ENCODE measurements at places on chromosomes 6 and 20.

- no peak for DNase-seq
These were observed 73.6 kb upstream of the RNF146 start for GRCh38 chr6:127192911-127193541.

DNA sequence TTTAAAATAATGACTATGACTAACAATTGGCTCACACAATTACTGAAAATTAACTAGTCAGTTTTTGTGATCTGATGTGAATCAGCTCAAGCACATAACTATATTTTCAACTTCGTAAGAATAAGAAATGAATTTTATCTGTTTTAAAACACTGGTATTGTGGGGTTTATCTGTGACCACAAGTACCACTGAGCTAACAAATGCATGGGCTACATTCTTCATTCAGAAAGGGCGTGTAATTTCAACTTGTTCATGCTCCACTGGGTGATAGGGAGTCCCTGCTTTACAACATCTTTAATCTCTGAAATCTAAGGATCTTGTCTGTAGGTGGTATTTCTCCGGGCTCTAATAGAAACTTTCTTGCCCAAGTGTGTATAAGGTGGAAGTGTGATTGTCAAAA is 1311.5 kb upstream of the GJE1 start:
- no peak for DNase-seq

DNA sequence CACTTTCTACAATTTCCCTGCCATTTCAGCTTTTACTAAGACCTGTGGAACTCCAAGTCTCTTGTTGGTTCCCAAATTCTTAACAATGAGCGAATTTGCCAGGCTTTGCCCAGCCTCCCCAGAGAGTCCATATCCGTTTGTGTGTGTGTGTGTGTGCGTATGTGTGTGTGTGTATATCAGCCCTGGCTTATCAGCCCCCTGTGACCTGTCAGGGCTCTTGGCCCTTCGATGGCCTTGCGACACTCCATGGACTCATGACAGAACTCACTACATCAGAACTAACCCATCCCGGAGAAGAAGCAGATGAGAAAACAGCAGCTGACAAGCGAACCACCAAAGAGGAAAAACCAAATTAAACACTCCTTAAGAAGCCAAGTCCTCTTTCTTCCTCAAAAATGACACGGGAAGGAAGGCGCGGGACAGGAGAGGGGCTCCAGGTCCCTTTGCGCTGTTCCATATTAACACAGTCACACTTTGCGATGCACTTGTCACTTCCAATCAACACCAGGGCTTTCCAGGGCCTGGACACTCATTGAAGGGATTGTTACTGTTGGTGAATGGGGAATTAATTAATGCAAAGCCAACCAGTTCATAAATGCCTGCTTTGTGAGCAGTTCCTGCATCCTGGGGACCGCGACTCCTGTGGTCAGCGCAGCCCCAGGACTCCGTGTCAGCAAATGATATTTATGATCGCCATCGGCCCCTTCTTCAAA is 524.0 kb downstream of the CD83 start:
- DNase-seq, result no peak

DNA sequence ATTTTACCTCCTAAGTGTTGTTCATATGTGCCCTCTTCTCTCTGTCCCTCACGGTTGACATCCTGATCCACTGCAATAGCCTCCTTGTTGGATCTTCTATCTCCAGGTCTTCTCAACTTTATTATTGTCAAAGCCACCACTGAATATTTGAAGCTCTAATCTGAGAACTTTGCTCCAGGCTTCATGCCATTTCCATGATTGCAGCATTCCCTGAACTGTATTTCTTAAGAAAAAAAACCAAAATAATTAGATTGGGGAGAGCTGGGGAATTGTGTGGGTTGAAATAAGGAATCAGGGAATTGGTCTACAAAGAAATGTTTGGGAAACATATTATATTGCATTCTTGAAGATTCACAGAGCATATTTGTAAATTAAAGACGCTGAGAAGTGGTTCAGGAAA is 2.5 kb upstream of the STX7 start:
- DNase-seq, result no peak

GRCh38 chr6:169850154-169850553 is 98.7 kb downstream of the ERMARD start:
- DNase-seq, result no peak

DNA sequence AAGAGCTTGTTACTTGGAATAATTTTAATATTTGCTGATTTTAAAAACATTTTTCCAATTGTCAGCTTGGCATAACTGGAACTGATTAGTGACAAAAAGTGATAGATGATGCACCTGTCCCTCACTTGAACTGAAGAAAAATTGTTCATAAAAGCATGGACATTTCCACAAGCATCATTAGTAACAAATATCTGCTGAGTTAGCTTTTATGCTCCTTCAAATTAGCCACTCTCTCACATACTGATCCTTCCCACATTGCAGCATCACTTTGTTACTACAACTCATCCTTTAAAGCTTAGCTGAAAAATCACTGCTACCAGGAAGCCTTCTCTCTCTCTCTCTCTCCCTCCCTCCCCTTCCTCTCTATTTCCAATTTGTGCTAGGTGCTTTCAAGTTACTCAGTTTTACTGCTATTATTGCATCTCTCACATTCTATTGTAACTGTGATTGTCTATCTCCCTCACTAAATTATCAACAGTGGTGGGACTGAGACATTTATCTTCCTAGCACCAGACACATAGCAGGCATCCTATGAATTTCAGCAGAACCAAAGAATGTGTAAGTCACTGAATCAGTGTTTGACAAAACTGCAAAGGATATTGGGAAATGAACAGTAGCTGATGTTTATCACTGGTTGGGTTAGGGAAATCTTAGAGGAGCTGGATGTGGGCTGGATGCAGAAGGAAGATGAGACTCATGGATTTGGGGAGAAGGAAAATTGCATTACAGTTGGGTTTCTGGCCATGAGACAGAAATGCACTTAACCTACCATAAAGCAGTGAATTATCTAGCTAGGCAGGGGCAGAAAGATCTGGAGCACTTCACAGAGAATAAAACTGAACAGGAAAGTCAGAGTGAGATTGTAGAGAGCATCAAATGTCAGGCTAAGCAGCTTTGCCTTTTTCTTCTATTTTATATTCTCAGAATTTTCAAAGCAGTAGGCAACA is 128.4 kb upstream of the PLN start:
- no peak for DNase-seq

DNA sequence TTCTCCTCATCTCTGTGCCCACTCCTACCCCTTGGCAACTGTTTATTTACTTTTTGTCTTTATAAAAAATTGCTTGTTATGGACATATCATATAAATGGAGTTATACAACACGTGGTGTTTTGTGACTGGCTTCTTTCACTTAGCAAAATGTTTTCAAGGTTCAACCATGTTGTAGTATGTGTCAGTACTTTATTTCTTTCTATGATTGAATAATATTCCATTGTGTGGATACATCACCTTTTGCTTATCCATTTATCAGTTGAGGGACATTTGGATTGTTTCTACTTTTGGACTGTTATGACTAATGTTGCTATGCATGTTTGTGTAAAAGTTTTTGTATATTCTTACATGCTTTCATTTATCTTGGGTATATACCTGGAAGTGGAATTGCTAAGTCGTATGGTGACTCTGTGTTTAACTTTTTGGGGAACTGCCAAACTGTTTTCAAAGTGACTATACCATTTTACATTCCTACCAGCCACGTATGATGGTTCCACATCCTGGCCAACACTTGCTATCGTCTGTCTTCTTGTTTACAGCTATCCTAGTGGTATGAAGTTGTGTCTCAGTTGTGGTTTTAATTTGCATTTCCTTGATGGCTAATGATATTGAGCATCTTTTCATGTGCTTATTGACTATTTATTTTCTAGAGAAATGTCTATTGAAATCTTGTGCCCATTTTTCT is 84.4 kb downstream of the SLX4IP start:
- no peak for DNase-seq

DNA sequence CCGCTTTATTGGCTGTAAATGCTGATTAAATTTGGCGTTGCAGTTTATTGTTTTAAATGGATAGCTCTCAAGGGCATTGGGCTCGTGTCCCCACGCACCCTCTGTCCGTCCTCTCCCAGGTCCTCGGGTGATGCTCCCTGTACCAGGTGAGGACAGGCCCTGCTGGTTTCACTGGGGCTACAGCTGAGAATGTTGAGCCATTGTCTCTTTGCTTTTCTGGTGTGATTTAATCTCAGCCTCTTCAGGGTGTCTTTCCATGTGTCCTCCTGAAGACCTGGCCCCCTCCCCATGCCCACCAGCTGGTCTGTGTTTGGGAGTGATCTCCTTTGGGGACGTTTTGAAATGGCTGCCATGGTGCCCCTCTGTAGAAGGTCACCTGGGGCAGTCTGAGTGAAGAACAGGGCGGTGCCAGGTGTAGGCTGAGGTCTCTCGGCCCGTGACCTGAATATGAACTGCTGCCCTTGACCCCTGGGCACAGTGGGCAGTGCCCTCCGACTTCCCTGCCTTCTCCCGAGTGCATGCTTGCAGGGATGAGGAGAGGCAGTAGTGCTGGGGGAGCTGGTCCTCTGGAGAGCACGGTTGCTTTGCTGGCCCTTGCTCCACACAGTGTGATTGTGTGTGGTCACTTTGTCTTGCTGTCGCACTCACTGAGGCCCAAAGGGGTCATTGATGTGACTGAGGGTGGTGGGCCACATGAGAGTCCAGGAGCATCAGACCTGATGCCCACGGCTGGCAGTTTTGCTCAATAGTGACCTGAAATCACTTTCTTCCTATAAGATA is 12.4 kb upstream of the C20orf204 start:
- no peak for DNase-seq

- no peak for DNase-seq
These were observed 7.6 kb downstream of the CYB5R4 start for GRCh38 chr6:83867043-83867442.

GRCh38 chr6:101263596-101263995 is 129.9 kb upstream of the GRIK2 start:
- DNase-seq, result no peak
